ENCODE measurements at places on chromosomes 1 and 21. TPM values are rescaled to one million over a fixed set of nuclear protein-coding genes. Genes with fewer than 3 reads are reported as not detected.

The CR1L gene
- total RNA-seq: not detected

The SMIM1 gene
- total RNA-seq: 9.1 TPM

The CD164L2 gene
- total RNA-seq: 1.6 TPM

The INKA2 gene
- not detected for total RNA-seq

The ALG6 gene
- 41.7 TPM for total RNA-seq

The CRNN gene
- total RNA-seq: not detected

All from neural progenitor cell (in vitro differentiated cells).